CD4-positive, alpha-beta memory T cell (primary cell): ENCODE measurements at places on chromosomes 6 and 20.

- DNase-seq = no peak
Observed at GRCh38 chr6:30847421-30847970, 36.8 kb upstream of the DDR1 start.

- DNase-seq = no peak
Observed at GRCh38 chr6:112007805-112008204, 46.1 kb upstream of the CCN6 start.

DNA sequence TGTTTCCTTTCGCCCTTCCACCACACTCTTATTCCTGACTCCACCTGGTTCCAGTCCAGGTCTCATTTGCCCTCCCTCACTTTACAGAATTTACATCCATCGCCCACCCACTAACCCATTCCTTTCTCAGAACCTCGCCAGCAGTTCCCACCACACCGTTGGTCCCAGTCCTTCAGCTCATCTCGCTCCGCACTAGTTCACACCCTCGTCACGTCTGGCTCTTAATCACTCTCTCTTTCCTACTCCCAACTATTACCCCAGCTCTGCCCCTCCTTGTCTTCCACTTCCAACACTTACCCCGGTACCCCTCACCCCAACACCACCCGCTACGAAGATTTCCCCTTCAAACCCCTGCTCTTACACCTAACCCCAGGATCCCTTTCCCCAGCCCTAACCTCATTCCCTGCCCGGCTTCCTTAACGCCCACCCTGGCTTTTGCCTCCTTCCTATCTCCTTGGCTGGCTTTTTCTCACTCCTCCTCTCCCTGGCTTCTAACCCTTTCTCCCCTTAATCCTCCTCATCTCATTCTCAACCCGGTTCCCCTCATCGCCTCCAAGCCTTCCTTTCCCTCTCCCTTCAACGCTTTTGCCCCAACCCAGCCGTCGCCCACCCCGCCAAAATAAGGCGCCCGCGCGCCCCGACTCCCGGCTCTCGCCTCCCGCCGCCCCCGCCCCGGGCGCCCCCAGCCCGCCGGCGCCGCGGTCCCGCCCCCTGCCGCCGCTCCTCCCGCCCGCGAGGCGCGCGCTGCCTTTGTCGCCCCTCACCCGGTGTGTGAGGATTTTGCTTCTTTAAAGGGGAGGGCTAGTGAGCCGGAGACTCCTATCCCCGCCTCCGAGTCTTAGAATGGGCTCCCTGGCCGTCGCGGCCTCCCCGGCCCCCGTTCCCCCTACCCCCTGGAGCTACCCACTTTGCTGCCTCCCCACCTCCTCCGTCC, 542 bp downstream of the USP49 start:
- no peak for DNase-seq

- no peak for DNase-seq
Observed at GRCh38 chr6:94144807-94145206, 725.4 kb upstream of the EPHA7 start.

GRCh38 chr6:18248698-18249097, 15.6 kb downstream of the DEK start:
- DNase-seq = no peak

- DNase-seq = peak; percentile 5
Observed at GRCh38 chr6:144007478-144008119, 460 bp downstream of the PLAGL1 start.

- DNase-seq = no peak
Observed at GRCh38 chr20:24875078-24875477, 74.0 kb upstream of the CST7 start.

DNA sequence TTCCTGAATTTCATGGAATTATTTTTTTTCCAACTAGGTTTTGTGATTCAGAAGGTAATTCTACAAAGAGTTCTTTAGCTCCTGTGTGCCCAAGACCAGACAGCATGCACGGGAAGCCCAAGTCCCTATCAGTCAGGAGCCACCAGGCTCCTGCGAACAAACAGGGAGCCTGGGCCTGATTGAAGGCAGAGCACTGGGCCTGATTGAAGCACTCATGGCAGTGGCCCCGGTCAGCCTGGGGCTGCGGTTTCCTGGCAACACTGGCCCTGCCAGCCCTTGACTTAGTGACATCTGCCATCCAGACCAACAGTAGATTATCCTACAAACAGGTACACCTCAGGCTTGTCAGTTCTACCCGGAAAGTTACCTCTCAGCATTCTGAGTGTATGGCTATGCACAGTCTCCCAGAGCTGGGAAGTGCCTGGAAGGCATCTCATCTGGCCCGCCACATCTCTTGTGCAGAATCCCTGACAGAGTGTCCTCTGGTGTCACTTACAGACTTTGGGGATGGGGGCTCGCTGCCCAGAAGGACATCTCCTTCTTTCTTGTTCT, 133.8 kb downstream of the VEGFA start:
- DNase-seq = no peak

GRCh38 chr20:35954907-35955251, 577 bp upstream of the SCAND1 start:
- DNase-seq = peak; percentile 67

DNA sequence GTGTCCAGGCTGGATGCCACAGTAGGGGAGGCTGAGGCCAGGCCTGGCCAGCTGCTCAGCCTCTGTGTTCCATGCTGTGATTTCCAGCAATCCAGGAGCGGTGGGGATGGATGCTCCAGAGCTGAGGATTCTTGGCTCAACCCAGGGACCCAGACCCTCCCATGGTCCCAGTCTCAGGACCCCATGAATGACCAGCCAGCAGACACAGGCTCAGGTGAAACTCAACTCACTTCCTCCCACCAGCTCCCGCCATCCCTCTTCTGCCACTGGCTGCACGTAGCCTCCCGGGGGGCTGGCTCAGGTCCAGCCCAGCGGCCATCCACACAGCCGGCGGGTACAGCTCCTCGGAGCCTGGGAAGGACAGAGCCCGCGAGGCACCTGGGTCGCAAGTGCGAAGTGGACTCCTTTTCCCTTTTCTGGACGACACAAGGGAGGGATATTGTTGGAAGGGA, 54.5 kb upstream of the DACT2 start:
- no peak for DNase-seq

- peak; percentile 65 for DNase-seq
Observed at GRCh38 chr6:32692019-32692418, 25.6 kb upstream of the HLA-DQB1 start.

- DNase-seq = no peak
Observed at GRCh38 chr20:46915575-46916257, 21.1 kb downstream of the EYA2 start.

DNA sequence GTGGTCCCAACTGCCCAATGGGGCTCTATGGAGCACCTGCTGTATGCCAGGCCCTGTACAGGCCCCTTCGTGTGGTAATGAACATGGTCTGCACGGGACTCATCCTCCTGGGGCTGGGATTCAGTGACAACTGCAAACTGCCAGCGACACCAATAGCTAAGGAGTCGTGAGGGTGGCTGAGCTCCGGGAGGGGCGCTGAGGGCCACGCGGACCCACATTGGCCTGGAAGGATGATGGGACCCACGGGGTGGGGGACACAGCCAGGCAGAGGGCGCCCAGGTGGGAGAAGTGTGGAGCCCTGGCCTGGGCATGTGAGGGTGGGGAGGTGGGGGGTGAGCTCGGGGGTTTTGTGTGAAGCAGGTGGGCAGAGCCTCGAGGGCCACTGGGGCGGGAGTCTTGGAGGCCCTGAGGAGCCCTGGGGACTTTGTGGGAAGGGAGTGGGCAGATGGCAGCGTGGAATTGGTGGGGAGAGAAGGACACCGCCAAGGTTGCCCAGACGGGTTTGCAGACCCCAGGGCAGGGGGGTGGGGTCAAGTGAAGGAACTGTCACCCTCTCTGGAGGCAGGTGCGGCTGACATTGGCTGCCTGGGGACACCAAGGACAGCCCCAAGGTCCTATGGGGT, 22.5 kb downstream of the GATA5 start:
- no peak for DNase-seq

DNA sequence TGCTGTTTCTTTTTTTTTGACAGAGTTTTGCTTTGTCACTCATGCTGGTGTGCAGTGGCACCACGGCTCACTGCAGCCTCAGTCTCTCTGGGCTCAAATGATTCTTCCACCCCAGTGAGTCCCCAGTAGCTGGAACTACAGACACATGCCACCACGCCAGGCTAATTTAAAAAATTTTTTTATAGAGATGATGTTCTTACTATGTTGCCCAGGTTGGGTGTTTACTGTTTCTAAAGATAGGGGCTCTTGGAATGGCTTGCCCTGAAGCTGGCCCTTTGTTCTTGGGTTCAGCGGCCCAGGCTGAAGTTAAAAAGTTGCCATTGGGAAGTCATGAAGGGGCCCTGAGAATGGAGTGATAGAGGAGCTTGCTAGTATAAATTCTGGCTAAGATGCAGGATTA, 16.5 kb downstream of the RALGAPB start:
- no peak for DNase-seq

GRCh38 chr20:36155991-36156390, 1.5 kb downstream of the EPB41L1 start:
- no peak for DNase-seq

GRCh38 chr6:92559003-92559402, 860.4 kb downstream of the EPHA7 start:
- DNase-seq = no peak

DNA sequence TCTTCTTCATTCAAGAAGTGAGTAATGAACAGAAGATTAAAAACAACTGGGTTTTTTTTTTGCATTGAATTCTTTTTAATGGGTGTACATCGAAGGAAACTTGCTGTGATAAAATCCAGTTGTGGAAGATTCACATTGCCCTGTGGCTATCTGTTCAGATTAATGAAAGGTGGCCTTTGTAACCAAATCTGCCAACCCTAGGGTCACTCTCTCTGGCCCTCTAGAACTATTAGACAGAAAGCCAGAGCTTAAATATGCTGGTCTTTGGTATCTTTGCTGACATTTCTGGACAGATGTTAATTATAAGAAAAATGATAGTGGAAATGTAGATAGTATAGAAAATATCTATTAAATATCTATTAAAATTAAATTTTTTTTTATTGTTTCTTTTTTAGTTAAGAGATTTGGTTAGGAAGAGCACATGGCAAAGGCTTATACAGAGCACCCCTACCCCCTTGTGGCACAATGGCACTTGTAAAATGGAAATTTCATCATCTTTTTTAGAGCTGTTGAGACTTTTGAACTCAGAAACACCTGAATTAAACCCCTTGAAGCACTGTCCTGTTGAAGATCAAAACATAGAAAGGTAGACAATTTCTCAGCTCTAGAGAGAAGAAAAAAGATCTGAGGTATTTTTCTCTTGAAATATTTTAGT, 572.5 kb downstream of the PKHD1 start:
- no peak for DNase-seq

DNA sequence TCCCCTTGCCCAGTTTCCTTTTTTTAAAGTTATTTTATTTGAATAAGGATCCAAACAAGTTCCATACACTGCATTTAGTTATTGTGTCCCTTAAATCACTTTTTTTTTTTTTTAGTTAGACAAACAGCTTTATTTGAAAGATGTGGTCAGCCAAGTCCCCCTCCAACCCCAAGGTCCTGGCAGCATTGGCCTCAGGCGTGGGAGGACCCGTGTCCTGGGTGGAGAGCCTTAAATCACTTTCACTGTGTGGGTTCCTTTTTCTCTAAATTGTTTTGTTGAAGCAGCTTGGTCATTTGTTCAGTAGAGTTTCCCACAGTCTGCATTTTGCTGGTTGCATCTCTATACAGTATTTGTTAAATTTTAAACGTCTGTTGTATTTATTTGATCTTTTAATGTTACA, 5.2 kb upstream of the TBCC start:
- no peak for DNase-seq

- DNase-seq = no peak
Observed at GRCh38 chr6:168315596-168315995, 4.0 kb downstream of the DACT2 start.

DNA sequence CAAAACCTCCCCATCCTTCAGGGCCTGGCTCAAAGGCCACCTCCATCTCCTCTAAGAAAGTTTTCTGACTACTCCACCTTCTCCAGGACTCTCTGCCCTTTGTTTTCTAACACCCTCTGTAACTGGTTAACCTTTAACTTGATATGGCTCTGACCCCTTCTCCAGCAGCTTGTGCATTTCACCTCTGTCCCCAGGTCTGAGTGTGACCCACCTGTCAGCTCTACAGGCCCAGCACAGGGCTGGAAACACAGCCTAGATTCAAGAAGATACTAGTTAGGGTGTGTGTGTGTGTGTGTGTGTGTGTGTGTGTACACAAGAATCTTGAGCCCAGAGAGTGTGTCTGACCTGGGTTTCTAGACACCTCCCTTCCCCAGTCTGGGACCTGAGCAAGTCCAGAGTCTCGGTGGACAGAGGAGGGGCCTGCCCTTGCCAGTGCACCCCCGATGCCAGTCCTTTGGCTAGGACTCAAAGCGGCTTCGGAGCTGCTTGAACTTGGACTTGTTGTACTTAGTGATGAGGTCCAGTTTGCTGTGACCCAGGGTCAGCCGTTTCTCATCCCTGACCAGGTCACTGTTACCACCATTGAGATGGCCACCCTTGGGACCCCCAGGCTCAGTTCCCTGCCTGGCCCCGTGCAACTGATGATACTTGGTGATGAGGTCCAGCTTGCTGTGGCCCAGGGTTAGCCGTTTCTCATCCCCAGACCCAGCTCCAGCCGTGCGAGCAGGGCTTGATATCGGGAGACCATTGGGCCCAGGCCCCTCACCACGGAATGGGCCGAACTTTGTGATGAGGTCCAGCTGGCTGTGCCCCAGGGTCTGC, 1.7 kb upstream of the EIF6 start:
- no peak for DNase-seq

- no peak for DNase-seq
Observed at GRCh38 chr6:45116714-45117410, 211.3 kb upstream of the RUNX2 start.

GRCh38 chr6:25413207-25413905, 134.2 kb downstream of the CARMIL1 start:
- DNase-seq = no peak

DNA sequence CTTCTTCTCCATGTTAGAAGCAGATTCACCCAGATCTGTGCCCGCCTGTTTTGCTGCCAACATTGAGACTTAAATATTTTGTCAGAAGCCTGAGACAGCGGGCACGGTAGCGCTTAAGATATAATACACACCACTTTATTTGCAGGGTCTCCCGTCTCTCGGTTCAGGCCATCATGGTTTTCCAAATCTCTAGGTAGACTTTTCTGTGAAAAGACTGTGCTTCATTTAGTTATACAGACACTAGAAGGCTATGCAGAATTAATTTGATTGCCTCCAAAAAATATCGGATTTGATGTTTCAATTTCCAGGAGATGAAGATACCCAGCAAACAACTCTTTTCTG, 598 bp downstream of the TBP start:
- no peak for DNase-seq

DNA sequence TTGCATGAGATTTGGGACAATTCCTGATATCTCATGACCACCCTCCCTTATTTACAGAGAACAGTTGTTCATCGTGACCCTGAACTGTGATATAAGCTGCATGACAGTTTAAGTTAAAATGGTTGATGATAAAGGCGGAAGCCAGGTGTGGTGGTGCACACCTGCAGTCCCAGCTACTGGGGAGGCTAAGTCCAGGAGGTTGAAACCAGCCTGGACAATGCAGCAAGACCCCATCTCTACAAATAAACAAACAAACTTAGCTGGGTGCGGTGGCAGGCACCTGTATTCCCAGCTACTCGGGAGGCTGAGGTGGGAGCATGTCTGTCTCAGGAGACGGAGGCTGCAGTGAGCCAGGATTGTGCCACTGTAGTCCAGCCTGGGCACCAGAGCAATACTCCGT, 24.1 kb downstream of the COL20A1 start:
- DNase-seq = no peak

- DNase-seq = no peak
Observed at GRCh38 chr20:23039885-23040508, 4.9 kb downstream of the SSTR4 start.

GRCh38 chr6:135458051-135458450, 39.5 kb downstream of the AHI1 start:
- DNase-seq = no peak
